ENCODE measurements at places on chromosomes 3 and 15.
A peak's percentile ranks its signal among the peaks of the same experiment; 100 is the strongest.

DNA sequence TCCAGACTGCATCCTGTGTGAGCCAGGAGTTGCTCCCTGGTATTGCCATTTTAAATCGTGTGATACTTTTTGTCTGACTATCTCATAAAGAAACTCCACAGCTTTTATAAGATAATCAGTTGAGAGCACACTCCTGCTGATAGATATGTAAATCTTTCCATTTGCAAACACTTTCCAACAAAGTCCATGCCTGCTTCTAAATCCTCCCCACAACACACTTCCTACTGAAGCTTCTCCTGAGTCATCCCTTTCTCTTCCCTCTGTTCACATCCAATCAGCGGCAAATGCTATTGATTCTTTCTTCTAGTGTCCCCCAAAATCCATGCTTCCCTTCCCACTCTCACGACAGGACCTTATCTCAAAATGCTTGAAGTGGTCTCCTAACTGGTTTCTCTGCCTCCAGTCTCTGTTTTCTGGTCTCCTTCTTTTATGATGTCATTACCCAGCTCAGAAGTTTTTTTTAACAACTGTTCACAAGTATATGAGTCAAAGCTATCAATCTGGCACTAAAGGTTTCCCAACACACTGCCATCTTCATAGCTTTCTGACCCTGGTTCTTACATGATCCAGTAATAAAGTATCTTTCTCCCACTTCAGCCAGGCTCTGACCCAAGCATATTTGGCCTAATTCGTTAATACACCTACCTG lies 4.5 kb upstream of the WWTR1 start:
- DNase-seq: no peak

- DNase-seq: no peak
These were observed 19.9 kb upstream of the EBLN2 start for GRCh38 chr3:73041537-73041936.

DNA sequence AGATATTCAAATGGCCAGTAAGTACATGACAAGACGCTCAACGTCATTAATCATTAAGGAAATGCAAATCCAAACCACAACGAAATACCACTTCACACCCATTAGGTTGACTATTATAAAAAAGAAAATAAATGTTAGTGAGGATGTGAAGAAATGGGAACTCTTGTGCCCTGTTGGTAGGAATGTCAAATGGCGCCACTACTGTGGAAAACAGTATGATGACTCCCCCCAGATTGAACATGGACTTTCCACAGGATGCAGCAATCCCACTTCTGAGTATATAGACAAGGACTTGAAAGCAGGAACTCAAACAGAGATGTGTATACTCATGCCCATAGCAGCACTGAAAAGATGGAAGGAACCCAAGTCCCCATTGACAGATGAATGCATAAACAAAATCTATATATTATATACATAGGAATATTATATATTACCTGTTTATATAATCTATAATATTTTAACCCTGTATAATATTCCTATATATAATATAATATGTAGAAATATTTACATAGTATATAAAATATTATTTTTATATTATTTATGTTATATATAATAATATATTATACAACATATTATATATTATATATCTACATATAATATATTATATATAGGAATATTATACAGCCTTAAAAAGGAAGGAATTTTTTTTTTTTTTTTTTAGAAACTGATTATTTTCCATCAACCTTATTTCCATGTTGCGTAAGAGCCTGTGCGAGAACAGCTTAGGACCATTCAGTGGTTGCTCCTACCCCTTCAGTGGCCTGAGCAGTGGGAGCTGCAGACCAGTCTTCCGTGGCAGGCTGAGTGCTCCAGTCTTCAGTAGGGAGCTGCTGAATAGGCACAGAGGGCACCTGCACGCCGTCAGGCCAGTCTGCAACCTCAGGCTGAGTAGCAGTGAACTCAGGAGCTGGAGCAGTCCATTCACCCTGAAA lies 17.6 kb upstream of the PIGZ start:
- DNase-seq: no peak

- DNase-seq: no peak
These were observed 48.6 kb upstream of the CHRNB4 start for GRCh38 chr15:78689626-78690025.

DNA sequence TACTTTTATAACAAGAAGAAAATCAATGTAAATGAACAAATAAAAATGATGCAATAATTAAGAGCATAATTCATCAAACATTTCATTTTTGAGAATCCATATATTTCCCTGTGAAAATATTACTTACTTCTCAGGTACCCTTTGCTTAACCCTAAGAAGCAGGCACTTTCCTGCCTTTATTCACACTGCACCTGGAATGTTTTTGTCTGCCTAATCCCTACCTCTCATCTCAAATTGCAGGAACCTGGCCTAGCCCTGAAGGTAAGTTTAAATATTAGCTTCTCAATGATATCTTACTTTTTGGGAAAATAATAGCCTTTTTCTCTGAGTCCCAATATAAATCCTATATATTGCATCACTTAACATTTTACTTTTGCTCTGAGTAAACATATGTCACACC lies 559.1 kb downstream of the FGF12 start:
- no peak for DNase-seq

- DNase-seq: no peak
These were observed 231.1 kb upstream of the IL12A start for GRCh38 chr3:159757341-159758060.

DNA sequence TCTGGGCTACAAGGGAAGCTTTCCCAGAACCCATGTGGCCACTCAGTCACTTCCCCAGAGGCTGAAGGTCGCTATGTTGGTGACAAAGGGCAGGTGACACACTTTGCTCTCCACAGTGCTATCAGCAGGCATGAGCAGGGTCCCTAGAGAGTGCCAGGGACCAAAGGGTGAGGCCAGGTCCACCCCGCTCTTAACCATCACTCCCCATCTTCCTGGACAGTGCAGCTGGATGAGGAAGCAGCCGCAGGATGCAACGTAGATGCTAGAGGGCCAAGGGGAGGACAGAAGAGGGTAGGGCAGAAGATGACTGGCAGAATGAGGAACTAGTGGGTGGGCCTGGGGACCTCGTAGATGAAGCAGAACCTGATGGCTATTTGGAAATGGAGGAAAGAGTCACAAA lies 13.6 kb upstream of the LTF start:
- no peak for DNase-seq

DNA sequence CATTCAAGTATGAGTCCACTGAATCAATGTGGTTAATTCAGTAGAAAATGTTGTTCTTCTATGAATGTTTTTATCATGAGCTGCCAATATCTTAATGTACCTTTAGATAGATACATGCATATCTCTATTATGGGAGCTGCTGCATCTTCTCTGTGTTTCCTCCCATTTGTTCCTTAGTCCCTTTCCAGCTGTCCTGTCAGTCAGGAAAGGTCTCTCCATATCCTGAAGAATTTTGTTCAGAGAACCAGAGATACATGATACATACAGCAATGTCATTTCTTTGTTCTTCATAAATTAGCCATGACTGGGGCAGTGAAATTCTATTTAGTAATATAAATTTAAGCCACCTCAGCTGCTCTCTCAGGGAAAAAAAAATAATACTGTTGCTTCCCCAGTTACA lies 103.7 kb downstream of the P3H2 start:
- no peak for DNase-seq

GRCh38 chr3:193932576-193932975 lies 203.4 kb upstream of the HES1 start:
- DNase-seq: no peak

GRCh38 chr3:168974617-168975403 lies 688.7 kb downstream of the MECOM start:
- DNase-seq: no peak

DNA sequence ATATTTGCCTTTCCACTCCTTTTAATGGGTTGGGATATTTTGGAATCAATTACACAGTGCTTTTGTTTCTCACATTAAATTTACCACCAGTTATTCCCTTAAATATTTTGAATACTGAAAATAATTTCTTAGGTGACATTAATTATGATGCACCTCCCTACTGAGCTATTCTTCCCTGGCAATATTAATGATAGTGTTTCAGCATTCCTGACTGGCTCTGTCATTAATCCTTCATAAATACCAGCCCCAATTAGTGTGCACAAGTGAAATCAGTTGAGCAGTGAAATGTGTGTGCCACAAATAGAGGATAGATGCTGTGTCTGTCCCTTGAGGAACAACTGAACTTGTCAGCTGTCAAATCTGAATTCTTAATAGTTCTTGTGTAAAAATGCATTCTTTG lies 304.0 kb downstream of the CACNA2D3 start:
- DNase-seq: no peak

- no peak for DNase-seq
These were observed 27.2 kb downstream of the WNT7A start for GRCh38 chr3:13852638-13853009.

DNA sequence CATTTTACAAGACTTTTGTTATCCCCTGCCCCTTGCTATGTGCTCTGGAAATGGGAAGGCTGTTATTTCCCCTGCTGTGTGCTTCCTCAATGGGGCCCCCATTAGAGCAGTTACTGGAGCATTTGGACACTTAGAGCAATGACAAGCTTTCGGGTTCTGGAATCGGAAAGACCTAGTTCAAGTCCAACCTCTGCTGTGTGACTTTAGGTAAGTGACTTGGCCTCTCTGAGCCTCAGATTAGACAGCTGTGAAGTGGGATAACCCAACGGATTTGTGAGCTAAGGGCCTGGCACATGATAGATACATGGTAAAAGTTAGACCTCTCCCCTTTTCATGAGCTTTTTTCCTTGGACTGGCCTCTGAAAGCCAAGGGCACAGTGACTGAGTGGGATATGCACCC lies 84.0 kb upstream of the SEC13 start:
- DNase-seq: no peak

DNA sequence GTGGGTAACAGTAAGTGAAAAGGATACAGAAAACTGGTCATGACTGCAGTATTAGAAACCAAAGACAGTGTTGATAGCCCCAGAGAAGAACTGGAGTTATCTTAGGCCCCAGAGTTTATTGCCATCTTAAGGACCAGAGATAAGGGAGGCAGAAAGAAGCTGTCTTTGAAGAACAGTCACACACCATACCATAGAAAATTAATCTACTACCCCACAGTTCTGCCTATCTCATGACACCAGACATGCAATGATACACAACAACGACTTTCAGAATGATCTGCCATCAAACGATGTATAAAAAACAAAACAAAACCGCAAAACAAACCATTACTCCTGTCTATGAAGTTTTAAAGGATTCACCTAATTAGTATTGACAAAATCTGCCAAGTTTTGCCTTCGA lies 9.6 kb downstream of the CPOX start:
- no peak for DNase-seq

GRCh38 chr3:110749006-110749405 lies 322.6 kb upstream of the NECTIN3 start:
- no peak for DNase-seq

DNA sequence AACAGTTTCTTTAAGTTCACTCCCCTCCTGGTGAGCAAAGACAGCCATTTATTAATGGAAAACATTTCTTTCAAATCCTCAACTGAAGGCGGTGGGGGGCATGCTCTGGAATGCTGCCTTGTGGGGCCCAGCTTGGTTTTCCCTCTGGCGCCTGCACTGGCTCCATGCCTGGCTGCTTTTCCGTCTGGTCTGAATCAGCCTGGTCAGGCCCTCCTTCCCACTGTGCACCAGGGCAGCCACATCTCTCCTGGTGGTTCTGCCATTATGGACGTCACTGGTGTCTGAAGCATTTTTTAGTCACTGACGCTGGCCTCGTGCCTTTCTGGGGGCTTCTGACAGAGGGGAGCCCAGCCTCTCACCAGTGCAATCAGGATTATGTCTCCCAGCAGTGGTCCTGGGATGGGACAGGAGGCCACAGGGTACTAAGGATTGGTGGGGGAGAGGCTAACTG lies 57.6 kb upstream of the APEH start:
- DNase-seq: no peak

DNA sequence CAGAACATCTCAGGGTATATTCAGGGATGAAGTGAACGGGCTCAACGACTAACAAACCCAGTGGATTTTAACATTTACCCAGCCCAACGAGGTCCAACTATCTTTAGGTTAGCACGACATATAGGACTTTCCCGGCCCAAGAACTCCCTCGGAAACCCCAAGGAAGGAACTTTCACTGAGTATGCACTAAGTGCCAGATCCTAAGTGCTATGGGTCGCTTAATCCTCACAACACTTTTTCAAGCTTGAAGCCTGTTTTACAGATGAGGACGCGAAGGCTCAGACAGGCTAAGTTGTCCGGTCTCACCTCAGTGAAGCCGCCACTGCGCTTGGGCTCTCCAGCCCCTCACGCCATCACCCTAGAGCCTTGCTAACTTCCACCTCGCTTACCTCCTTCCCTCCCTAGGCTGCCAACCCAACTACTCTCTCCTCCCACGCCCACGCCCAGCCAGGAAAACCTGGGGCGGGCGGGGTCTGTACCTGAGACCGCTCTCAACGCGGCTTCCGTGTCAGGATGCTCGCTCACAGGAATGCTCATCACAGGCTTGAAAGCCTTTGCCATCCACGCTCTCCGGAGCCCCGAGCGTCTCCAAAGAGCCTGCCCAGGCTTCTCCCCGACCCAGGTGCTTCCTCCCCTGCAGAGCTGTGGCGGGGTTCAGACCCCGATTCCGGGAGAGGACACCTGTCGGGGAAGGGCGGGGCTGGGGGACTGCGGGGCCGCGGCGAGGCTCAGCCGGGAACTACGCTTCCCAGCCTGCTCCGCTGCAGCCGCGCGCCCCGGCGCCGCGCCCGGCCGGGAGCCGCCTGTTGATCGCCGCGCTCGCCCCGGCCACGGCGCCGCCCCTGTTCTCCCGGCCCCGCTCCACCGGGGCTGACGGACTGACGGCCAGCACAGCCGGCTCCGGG lies at the start of gene TMOD2:
Gene TMOD2, plus strand, starts transcription at position 806 of the 905 bp plus-strand sequence. CDS start 14,845 bp downstream, outside the sequence.
- peak; percentile 44 for DNase-seq

GRCh38 chr3:13055634-13056033 lies 17.6 kb downstream of the IQSEC1 start:
- DNase-seq: no peak

All from stimulated activated CD4-positive, alpha-beta T cell treated with anti-CD3 and anti-CD28 coated beads, Interleukin-15, amount 100 ng/mL, for 1 hour (primary cell).